Stimulated activated CD8-positive, alpha-beta memory T cell treated with anti-CD3 and anti-CD28 coated beads, Interleukin-2, amount 100 ng/mL, for 48 hours (primary cell): ENCODE measurements at places on chromosomes 5 and 9.
A peak's percentile ranks its signal among the peaks of the same experiment; 100 is the strongest.

- peak; percentile 47 for DNase-seq
Observed at GRCh38 chr5:116947691-116948528, 373.3 kb upstream of the SEMA6A start.

DNA sequence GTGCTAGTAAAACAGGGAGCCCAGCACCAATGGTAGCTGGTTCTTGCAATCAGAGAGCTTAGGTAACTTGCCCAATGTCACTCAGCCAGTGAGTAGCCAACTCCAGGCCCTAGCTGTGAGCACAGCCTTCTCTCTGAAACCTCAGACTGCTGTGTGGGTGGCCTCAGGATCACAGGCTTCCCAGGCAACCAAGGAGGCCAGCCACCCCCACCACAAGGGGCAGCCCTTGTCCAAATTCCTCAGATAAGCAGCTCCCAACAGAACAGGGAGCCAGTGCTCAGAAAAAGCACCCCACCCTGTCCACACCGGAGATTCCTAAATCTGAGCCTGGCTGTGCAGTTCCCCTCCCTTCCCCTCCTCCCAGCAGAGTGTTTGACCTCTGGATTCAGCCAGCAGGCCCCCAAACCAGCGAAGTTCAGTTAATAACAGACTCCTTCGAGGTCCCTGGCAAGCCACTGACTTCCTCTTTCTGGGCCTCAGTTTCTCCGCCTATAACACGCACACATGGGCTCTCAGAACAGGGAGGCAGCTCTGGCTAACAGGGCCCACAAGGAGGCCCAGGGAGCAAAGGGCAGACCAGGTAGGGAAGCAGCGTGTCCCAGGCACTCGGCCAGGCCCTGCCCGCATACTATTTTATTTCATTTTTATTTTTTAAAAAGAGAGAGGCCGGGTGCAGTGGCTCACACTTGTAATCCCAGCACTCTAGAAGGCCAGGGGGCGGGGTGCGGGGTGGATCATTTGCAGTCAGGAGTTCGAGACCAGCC lies 2.7 kb downstream of the EEIG1 start:
- DNase-seq = no peak

DNA sequence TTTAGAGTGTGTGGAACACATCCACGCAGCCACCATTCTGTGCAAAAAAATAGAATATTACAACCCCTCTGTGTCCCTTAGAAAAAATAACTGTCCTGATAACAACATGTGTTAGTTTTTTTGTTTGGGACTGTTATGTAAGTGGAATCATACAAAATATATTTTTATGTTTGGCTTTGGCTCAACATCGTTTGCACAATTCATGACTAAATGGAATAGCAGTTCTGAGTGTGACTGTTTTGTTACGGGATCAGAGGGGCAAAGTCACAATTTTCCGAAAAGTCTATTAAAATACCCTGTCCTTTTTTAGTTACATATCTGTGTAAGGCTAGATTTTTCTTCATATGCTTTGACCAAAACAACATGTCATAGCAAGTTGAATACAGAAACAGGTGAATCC lies 12.8 kb downstream of the MTREX start:
- DNase-seq = no peak

DNA sequence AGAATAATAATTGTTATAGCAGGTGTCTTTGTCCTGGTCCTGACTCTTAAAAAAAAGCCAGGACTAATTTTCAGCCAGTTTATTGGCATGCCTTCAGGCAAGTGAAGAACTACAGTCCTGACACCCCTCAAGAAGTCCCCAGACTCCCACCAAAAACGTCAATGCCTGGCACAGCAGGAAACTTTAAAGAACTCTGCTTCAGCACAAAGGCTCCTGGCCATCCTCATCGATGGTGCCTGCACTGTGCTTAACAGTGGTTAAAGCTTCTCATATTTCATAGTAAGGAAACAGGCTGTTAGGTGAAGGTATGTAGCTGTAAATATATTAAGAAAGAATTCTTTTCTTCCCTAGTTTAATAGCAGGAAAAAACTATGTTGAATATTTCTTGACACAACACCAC lies 280.1 kb upstream of the PUM3 start:
- no peak for DNase-seq

DNA sequence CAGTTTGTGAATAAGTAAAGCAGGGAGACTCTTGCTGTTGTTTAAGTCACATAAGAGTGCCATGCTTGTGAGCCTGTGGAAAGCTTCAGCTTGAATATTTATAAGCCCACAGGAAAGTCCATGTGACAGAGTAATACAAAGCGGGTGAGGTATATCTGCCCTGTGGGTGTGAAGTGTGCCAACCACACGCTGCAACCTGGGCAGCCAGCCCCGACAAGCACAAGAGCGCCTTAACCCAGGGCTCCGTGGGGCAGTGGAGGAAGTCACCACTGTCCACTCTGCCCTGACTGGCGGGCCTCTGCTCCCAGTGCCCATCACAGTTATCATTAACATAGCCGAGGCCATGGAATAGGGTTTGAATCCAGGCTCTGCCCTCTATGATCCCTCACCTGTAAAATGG lies 132.2 kb downstream of the SCAMP1 start:
- DNase-seq = no peak

DNA sequence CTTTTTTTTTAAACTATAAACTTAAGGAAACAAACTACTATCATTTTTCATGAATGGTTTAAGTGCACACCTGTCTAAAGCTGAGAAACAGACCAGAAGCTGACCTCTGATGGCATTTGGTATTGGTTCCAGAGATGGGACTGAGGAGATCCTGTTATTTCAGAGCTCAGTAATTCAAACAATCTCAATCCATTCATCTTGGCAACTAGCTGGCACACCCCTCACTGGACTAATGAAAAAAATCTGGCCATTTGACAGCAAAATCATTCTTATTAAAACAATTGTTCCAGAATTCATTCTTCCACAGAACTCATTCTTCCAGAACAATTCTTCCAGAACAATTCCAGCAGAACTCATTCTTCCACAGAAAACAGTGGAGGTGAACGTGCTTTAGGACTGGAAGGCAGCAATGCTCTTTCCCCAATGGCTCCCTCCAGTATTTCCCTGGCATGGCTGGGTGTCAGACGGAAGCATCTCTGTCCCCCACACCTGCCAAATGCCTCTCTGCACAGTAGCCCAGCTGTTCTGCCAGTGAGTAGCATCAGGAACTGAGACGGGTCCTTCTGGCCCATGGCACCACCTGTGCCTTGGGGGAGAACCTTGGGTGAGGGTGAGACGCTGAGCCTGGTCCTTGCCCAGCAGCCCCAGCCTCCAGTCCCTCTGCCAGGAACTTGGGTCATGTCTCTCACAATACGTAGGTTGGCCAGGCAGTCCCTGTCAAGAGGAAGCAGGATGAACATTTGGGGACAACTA lies 87.5 kb upstream of the EQTN start:
- no peak for DNase-seq

- no peak for DNase-seq
Observed at GRCh38 chr9:81894891-81895290, 33.3 kb upstream of the SPATA31D4 start.

- DNase-seq = no peak
Observed at GRCh38 chr9:122389799-122390481, 19.1 kb downstream of the PTGS1 start.

GRCh38 chr5:179793468-179794139 lies at the start of gene LTC4S:
TSS of gene LTC4S (plus strand) at chr5:179793986. CDS start at chr5:179794081, 95 bp downstream.
- no peak for DNase-seq

- no peak for DNase-seq
Observed at GRCh38 chr5:97538912-97539311, 355.9 kb upstream of the RIOK2 start.

- no peak for DNase-seq
Observed at GRCh38 chr9:137390553-137391410, 32.2 kb downstream of the EXD3 start.

GRCh38 chr5:88722546-88723073 lies 160.4 kb downstream of the MEF2C start:
- no peak for DNase-seq

GRCh38 chr5:151070449-151070848 lies 10.4 kb downstream of the TNIP1 start:
- DNase-seq = no peak

GRCh38 chr9:120642129-120642770 lies 62.3 kb upstream of the CDK5RAP2 start:
- no peak for DNase-seq

DNA sequence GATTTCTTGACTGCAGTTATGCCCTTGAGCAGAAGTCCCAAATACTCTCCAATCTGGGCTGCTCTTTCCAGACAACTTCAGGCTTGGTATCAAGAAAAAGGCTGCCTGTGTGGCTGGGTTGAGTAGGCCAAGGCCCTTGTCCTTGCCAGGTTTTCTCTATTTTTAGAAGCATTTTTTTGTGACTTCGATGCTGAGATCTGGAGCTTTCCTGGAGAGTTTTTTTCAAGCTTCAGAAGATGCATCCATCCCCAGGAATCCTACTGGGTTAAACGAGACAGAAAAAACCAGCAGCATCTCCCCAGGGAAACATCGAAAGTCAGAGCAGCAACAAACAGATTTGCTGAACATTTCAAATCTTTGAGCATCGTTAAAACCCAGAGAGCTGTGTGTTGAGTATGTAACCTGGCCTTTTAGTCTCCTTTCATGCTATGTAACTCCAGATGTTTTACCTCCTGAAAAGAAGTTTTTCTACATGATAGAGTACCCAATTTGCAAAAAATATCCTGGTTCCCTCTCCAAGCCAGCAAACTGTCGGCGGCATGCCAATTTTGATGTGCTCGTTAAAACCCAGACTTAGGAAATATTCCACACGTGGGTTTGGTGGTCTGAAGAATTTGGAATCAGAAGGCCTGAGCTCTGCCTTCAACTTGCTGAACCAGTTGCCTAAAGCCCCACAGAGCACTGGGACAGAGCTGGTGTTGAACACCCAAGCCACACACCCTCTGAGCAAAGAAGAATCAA lies 98.1 kb upstream of the ALDH1B1 start:
- no peak for DNase-seq

GRCh38 chr9:124747065-124747464 lies 24.0 kb downstream of the NR6A1 start:
- DNase-seq = no peak

- no peak for DNase-seq
Observed at GRCh38 chr5:127935398-127935797, 148.2 kb upstream of the SLC12A2 start.

GRCh38 chr9:14829204-14829603 lies 81.0 kb downstream of the FREM1 start:
- no peak for DNase-seq

GRCh38 chr5:112663146-112663545 lies 74.5 kb upstream of the APC start:
- no peak for DNase-seq

- DNase-seq = no peak
Observed at GRCh38 chr5:52582313-52582712, 205.4 kb upstream of the ITGA1 start.
